ENCODE measurements at places on chromosomes 11 and 22.

GRCh38 chr11:13045734-13046133 is 36.6 kb downstream of the RASSF10 start:
- DNase-seq = no peak

DNA sequence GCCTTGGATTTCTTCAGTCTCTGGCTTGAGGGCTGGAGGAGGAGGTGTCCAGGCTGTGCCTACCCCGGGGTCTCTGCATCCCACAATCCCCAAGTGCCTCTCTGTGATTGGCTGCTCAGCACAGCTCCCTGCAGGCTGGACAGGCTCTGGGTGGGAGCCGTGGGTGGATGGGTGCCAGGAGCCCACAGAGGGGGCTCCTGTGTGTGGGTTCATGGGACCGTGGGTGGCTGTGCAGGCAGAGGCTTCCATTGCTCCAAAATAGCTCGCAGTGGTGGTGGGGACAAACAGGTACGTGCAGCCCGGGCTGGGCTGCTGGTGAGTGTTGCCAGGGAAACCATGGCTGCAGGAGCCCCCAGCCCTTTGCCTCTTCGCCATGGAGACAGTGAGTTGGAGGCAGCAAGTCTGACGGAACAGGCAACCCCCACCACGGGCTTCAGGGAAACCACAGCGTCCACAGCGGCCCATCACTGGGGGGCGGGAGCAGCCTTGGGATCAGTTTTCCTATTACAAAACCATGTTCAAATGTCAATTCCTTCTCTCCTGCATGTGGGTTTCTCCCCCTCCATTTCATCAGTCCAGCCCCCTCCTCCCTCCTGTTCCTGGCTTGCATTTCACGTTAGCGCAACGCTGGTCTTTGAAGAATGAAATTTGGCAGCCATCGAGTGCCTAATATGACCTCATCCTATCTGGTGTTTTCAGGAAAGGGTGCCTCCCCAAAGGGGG is 155.2 kb downstream of the TRIM29 start:
- no peak for DNase-seq

- peak; percentile 20 for DNase-seq
Measured at GRCh38 chr11:35214792-35215193, 75.8 kb downstream of the CD44 start.

GRCh38 chr11:70810133-70810532 is 411.8 kb downstream of the CTTN start:
- DNase-seq = no peak

DNA sequence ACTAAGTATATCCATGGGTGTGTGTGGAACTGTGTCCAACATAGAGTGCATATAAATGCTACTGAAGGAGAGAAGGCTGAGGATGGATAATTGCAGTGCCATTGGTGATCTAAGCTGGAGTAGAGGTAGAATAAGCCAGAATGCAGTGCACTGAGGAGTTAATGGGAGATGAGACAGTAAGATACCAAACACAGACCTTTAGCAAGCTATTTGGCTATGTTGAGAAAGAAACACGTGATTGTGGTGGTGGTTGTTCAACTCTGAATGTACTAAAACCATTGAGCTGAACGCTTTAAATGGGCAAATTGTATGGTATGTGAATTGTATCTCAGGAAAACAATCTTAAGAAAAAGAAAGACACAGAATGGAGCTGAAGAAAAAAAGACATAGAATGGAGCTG is 22.8 kb downstream of the JAML start:
- no peak for DNase-seq

Measured in activated T-cell treated with anti-CD3 and anti-CD28 coated beads for 4 hours (primary cell).